Choroid plexus epithelial cell (primary cell): ENCODE measurements at places on chromosomes 1 and 21.

DNA sequence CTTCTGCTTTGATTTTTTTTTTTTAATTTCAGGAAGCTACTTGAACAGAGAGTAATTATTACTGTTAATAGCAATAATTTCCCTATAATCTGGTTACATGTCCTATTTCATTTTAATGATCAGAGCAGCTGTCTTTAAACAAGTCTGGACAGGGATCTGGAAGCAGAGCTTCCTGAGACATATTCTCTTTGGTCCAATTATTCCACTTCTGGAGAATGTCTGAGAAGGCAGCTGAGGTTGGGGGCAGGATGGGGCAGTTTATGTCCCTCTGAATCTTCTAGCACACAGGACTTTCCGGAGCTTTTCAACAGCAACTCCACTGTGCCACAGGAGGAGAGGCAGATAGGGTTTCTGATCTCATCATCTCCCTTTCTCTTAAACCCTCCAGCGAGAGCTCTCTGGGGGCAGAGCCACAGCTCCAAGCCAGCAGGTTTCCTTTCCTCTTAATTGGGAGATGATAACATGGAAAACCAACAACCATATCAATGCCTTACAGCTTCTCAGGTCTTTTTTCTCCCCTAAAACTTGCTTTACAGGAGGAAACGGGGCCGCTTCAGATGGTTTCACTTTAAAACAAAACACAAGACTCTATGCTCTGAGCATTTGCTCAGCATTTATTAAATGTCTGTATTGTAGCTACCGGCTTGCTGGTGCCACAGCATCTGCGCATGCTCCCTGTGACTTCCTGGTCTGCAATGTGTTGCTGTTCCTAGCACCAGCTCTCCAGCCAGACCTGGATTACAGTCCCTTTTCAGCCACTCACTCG is 425.7 kb upstream of the USP24 start:
- DNase-seq = peak; percentile 89

GRCh38 chr1:53963460-53963859 is 17.3 kb downstream of the LRRC42 start:
- no peak for DNase-seq

DNA sequence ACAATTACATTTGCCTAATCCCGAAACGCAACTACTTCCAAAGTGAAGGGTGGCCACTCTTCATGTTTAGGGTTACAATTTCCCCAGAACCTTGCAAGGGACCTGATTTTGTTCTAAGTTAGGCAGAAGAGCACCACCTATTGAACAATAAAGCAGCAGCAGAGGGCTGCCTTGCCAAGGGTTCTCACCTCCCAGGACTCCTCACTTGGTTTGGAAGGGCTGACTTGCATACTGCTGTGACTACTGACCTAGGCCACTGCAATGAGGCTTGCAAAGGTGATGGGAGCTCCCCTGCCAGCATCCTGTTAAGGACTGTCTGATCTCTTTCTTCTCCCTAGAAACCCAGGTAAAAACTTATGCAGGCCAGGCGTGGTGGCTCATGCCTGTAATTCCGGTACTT is 14.2 kb downstream of the MTOR start:
- no peak for DNase-seq

GRCh38 chr1:37237948-37238347 is 203.6 kb upstream of the GRIK3 start:
- no peak for DNase-seq

DNA sequence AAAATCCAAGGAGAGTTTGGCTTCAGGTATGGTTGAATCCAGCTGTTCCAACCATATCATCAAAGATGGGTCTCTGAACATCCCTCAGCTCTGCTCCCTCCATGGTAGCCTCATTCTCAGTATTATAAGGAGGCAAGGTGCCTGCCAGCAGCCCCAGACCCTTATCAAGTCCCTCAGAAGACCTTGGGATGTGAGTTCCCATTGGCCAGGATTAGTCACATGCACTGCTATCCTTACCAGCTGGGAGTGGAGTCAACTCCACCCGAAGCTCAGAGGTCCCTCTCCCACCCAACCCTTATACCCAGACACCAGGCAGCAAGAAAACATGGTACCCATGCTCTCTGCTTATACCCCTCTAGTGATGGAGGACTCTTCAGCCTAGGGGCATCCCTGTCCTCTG is 153.7 kb upstream of the ZBTB40 start:
- DNase-seq = no peak

- peak; percentile 19 for DNase-seq
Measured at GRCh38 chr1:196209983-196210382, 398.3 kb downstream of the KCNT2 start.

- DNase-seq = no peak
Measured at GRCh38 chr21:41602531-41602930, 94.6 kb upstream of the TMPRSS2 start.

GRCh38 chr1:29646161-29646775 is 409.9 kb downstream of the PTPRU start:
- no peak for DNase-seq

DNA sequence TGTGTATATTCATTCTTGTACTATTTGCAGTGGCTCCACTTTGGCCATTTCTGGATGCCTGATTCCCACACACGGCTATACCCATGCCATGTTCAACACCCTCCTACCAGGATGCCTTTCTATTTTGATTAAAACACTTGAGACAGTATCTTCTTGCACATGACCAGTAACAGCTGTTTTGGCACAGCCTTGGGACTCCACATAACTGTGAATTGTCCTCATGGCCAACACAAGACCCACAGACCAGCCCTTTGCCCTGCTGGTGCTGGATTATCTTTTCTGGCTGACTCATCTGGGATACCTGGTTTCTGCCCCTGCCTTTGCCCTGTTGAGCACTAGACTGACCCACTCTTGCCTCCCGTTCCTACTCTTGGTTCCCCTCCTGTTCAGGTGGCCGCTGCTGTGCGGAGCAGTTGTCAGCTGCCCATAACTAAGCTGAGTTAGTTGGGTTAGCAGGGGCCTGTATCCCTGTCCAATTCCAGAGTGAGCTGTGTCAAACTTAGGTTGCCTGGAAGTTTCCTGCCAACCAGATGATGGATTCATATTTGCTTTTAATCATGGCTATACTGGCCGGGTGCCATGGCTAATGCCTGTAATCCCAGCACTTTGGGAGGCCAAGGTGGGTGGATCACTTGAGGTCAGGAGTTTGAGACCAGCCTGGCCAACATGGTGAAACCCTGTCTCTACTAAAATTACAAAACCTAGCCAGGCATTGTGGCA is 10.8 kb upstream of the EYA3 start:
- DNase-seq = peak; percentile 21

DNA sequence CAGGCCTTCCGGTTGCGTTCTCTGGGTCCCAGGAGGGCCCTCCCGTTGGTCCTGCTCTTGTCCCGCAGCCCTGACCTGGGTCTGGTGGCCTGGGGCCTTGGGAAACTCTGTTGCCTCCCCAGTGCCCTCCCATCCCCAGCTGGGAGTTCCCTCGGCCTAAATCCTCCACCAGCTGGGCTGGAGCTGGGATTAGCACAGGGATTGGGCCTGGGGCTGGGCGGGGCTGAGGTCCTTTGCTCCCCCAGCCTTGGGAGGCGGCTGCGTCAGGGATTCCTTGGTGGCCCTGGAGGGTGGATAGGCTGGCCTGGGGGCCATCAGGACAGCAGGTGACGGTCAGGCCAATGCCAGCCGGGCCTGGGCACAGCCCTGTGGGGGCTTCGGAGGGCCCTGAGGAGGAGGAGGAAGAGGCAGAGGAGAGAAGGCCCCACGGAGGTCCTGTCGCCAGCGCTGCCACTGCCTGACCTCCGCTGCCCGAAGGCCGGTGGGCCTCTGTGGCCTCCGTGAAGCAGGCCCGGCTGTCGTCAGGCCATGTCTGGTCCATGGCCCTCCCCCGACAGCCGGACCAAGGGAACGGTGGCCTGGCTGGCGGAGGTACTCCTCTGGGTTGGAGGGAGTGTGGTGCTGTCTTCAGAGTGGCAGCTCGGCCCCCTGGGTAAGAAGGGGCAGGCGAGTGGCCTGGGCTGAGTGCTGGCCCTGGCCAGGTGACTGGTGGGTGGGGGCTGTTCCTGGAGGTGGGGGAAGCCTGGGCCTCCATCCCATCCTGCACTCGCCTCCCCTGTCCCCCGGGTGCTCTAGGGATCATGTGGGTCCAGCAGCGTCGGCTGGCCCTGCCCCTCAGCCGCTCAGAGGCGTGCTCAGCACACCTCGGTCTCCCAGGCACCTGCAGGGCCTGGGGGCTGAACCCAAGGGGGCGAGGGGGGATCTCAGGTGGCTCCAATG is at the start of gene PLCH2:
TSS of gene PLCH2 (plus strand) at position 229 of the 939 bp plus-strand sequence. CDS start at position 529, 300 bp downstream.
- no peak for DNase-seq

DNA sequence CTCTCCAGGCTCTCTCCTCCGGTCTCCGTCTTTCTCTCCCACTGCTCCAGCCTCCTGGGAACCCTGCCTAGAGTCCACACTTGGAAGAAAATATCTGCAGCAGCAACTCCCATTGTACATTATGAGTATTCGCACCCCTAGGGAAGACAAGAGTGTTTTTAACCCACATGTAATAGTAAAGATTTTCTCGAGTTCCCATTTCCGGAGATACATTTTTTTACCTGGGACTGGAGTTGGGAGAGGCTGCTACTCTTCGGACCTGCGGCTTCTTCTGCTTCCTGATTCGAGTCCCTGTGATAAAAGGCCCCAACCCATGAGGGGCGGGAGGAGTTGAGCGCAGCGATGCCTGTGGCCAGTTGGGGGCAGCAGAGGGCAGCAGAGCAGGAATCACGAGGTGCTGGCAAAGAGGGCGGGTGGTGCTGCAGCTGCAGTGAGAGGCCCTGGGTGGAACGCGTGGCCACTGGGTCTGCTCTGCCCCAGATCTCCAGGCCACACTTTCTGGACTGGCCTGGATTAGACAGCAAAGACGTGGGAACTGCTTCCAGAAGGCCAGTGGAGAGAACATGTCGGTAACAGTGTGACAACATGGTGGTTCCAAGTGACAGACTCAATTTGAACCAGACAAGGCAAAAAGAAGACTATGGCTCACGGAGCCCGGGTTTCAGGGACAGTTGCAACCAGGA is 221.0 kb upstream of the CSF3R start:
- peak; percentile 77 for DNase-seq

- no peak for DNase-seq
Measured at GRCh38 chr1:4668743-4669700, 14.6 kb downstream of the AJAP1 start.

- DNase-seq = no peak
Measured at GRCh38 chr1:216144661-216145450, 278.4 kb downstream of the USH2A start.

DNA sequence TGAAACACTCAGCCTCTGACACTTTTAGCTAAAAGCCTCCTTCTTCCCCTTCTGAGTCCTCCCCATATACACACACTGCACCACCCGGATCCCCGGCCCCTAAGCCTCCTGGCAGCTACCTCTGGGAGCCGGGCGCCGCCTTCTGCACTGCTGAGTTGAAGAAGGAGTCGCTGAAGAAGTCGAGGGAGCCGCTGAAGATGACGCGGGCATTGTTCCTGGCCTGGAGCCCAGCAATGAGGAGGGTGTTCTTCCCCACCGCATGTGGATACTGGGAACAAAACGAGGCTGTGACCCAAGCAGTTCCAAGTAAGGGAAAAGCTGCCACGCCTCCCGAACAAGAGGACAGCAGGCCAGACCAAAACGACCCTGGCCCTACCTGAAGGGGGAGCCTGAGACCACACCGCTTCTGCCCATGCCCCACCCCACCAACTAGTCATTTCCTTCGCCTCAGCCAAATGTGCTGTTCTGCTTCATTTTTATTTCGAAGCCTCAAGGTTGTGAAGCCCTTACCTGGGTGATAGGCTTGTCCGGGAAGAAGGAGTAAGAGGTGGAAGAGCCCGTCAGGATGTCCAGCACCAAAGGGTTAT is 7.0 kb downstream of the DDOST start:
- DNase-seq = no peak
